Lung microvascular endothelial cell (primary cell): ENCODE measurements at places on chromosomes 13 and 19.

GRCh38 chr13:21613791-21614190, 9.8 kb upstream of the MICU2 start:
- no peak for DNase-seq

GRCh38 chr13:77387607-77388200, 60.8 kb upstream of the MYCBP2 start:
- DNase-seq, result no peak

DNA sequence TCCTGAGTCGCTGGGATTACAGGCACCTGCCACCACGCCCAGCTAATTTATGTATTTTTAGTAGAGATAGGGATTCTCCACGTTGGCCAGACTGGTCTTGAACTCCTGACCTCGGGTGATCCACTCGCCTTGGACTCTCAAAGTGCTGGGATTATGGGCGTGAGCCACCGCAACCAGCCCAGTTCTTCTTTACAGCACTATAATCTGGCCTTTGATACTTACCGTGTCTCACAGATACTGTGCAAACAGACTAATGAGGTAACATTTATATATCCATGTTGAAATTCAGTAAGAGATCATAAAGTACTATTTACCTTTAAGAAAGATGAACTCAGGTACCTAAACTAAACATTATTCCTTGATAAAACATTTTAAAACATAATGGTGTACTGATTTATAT, 121.8 kb upstream of the PRR20A start:
- DNase-seq, result no peak

- no peak for DNase-seq
These were observed 10.0 kb upstream of the GRTP1 start for GRCh38 chr13:113373811-113374485.

- DNase-seq, result no peak
These were observed 22.7 kb downstream of the SGCG start for GRCh38 chr13:23203516-23203915.

DNA sequence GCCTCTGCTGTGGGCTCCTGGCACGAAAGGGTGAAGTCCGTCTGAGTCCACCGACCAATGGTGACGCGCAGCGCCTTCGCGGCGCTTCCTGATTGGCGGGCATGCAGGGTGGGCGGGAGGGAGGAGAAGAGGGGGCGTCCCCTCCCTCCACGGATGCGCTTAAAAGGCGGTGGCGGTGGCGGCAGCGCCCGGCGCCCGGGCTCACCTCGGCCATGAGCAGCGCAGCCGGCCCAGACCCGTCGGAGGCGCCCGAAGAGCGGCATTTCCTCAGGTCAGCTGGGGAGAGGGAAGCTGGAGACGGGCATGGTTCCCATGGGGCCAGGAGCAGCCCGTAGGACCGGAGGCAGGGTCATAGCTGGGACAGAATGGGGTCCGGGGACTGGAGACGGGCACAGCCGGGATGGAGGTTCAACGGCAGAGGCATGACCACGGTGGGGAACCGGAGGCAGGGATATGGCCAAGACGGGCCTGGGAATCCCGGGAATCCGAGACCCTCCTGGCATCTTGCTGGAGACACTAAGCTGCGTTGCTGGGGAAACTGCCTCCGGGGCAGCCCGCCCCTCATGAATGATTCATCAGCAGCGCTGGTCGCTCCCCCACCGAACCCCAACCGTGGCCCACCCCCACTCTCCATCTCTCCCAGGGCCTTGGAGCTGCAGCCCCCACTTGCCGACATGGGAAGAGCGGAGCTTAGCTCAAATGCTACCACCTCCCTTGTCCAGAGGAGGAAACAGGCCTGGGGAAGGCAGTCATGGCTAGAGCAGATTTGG, at the start of gene YJEFN3:
TSS of gene YJEFN3 (plus strand) at position 191 of the 770 bp plus-strand sequence. CDS start at position 213, 22 bp downstream.
- DNase-seq, result peak; percentile 70
